NCI-H2029 treated with DMSO at 0.1 percent for 48 hours (cell line): ENCODE measurements at places on chromosomes 11 and 22.
A peak's percentile ranks its signal among the peaks of the same experiment; 100 is the strongest.

DNA sequence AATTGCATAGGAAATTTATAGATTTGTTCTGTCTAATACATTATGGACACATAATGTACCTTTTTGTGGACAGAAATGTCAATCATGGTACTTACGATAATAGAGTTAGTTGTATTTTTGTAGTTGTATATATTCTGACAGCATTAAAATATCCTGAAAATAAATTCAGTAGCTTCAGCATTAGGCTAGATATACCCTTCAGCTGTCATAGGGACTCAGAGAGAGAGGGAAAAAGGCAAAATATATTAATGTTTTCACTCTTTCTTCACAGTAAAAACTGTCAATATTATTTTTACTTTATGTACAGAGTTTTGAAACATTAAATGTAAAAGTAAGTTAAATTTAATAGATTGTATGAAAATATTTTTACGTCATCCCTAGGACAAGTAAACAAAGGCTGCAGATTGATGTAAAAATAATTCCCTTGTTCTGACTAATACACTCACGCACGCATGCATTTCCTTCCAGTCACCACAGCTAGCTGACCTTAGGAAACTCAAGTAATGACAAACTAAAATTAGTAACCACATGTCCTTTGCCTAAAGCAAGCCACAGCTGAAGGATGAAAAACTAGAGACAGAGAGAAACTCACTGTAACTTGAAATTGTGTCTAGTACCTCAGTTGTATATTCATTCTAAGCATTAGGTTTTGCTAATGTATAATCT is 104.7 kb upstream of the CARD18 start:
- no peak for DNase-seq

DNA sequence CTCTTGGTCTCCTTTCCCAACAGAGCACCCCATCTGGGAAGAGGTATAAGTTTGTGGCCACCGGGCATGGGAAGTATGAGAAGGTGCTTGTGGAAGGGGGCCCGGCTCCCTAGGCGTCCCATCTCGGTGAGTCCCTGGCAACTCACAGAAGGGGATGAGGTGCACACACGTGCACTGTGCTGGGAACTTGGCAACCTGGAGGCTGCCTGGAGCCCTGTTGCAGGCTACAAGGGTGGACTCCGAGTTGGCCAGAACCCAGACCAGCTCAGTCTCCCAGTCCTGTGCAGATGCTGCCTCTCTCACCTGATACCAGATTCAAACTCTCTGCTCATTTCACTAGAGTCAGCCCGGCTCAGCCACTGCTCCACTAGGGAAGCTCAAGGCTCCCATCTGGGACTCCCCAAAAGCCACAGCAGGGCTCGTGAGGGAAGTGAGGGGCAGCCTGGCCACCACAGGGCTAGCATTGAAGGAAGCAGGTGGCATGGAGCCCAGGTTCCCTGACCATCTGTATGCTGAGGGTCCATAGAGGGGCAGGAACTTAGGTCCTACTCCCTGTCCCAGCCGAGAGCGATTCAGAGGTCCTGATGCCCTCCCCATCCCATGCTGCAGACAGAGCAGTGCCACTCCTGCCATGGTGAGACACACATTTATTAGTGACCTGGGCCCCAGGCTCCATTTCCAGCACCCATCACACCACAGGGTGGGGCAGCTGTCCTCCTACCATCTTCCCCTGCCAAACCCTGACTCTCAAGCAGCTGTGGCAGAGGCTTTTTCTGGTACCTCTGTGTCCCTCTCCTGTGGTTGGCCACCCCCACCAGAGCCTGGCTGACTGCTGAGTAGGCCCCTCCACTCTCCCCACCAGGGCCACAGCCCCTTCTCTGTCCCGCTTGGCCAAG is 4.0 kb downstream of the PRR33 start:
- no peak for DNase-seq

DNA sequence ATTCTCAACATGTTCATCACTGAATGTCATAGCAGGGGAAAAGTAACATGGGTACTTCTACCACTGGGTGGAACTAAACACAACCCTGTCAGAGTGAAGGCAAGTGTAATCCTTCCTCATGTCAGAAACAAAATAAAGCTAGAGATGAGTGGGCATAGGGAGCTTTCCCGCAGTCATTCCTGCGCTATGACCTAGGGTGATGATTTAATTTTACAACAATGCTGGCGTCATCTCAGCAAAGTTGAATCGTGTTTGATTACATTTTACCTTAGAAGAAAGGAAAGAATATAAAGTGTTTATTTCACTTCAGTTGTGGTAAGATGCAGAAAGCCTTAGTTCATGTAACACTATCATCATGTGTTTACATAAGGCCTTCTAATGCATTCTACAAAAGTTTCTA is 355.6 kb downstream of the METTL15 start:
- no peak for DNase-seq

GRCh38 chr11:80096736-80097135 is 655.9 kb upstream of the TENM4 start:
- DNase-seq, result no peak

GRCh38 chr11:27497284-27497866 is 9.2 kb downstream of the LIN7C start:
- no peak for DNase-seq

GRCh38 chr11:65213322-65214211 is 31.8 kb downstream of the CAPN1 start:
- DNase-seq, result no peak

DNA sequence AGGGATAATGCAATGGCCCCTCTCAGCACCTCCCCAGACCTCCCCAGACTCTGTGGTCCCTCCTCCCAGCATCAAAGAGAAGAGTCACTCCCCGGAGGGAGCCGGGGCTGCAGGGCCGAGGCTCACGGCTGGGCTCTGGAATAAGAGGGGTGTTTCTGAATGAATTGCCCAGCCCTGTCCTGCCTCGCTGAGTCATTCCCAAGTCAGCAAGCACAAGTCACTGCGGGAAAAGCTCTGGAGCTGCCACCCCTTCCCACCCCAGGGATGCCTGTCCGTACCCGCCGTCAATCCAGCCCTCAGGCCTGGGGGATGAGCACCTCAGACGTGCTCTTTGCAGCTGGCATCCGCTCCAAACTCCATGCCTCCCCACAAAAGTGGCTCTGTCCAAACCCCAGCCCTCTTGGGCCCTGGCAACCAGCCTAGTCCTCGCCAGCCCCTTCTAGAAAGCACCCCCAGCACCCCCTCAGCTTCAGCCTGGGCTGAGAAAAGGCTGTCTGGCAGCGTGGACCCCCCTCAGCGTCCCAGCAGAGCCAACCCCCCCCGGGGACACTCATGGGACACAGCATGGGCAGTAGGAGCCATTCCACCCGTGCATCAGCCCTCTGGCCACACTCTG is 22.7 kb downstream of the CELSR1 start:
- no peak for DNase-seq

DNA sequence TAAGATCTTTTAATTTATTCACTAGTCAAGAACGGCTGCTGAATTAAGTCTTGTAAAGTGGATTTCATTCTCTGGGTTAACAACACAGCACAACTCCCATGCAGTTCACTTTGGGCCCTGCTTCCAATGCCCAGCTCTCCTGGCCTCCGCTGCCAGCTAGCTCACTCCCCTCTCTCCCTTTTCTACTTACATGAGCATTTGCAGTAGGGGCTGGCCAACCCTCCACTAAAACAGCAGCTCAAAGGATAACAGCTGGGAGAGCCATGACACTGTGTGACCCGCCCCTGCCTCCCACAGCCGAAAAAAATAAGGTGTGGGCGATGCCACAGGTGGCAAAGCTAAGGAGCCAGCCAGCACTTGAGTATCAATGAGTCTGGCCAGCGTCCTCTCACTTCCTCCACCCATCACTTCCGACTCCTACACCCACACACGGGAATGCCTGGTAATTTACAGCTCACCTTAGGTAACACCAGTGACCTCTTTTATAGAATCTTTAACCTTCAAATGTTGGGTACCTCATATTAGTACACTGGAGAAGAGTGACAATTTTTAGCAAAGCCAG is 56.8 kb downstream of the DGCR2 start:
- DNase-seq, result no peak

GRCh38 chr11:42524534-42525227 is 787.1 kb upstream of the API5 start:
- DNase-seq, result peak; percentile 56

- no peak for DNase-seq
Observed at GRCh38 chr11:45722144-45722543, 56.7 kb upstream of the CHST1 start.

DNA sequence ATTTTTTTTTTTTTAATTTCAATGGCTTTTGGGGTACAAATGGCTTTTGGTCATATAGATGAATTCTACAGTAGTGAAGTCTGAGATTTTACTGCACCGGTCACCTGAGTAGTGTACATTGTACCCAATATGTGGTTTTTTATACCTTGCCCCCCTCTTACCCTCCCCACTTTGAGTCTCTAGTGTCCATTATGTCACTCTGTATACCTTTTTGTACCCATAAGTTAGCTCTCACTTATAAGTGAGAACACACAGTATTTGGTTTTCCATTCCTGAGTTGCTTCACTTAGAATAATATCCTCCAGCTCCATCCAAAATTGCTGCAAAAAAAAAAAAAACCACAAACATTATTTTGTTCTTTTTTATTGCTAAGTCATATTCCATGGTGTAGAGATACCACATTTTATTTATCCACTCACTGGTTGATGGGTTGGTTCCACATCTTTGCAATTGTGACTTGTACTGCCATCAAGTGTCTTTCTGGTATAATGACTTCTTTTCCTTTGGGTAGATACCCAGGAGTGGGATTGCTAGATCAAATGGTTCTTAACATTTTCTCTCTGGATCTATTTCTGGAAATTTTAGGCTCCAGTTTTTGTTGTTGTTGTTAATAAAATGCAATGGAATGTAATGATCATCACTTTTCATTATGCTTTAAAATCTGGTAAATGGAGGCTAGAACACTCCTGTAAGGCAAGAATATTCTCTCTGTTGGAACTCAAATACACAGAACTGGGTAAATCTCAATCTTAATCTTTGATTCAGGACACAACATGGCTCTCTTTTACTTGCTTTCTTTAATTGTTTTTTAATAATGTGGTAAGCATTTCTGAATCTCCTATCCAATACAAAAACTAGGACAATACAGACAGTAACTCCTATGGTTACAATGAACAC is 10.3 kb downstream of the NEAT1 start:
- DNase-seq, result no peak

DNA sequence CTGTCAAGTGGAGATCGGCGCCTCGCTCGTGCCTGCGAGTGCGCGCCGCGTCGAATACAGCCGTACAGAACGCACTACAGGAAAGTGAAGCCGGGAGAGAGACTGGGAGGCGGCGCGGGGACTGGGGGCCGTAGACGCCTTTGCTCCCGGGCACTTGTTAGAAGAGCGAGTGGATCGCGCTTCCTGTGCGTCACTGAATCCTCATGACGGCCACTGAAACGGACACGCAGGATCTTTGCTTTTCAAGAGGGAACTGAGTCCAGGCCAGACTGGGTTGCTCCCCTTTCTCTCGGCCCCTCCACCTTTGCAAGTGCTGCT is 314 bp downstream of the RIC8A start:
- no peak for DNase-seq

- no peak for DNase-seq
Observed at GRCh38 chr22:22810471-22810870, 77.1 kb upstream of the IGLL5 start.

DNA sequence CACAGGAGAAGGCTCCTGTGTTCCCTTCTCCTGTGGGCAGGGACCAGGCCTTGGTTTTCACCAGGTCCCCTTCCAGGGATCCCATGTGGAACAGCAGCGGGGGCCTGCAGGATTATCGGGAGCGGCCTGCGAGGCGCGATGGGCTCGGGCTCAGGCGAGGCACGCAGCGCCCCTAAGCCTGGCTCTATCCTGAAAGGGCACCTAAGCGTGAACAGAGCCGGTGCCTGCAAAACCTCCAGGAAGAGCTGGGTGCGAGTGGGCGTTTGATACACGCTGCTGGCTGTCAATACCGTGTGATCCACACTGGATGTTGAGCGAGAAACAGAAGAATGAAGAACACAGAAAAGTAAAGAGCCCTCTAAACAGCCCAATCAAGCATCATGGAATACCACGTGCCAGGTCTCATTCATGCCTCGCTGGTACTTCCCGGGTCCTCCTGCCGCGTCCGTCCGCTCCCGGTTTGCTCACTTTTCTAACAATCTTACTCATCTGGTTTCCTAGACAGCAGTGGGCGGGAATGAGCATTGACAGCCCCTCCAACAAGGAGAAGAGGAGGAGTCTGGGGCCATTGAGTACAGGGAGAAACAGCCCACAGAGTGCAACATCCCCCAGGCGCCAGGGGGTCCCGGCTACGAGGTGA is 12.5 kb downstream of the OSBPL5 start:
- no peak for DNase-seq

- no peak for DNase-seq
Observed at GRCh38 chr11:43578346-43579170, 102.0 kb upstream of the HSD17B12 start.

GRCh38 chr11:75500742-75501141 is 25.0 kb downstream of the GDPD5 start:
- no peak for DNase-seq

- no peak for DNase-seq
Observed at GRCh38 chr11:61545341-61545740, 35.5 kb downstream of the SYT7 start.

- DNase-seq, result peak; percentile 20
Observed at GRCh38 chr11:518463-519202, 11.6 kb upstream of the RNH1 start.

DNA sequence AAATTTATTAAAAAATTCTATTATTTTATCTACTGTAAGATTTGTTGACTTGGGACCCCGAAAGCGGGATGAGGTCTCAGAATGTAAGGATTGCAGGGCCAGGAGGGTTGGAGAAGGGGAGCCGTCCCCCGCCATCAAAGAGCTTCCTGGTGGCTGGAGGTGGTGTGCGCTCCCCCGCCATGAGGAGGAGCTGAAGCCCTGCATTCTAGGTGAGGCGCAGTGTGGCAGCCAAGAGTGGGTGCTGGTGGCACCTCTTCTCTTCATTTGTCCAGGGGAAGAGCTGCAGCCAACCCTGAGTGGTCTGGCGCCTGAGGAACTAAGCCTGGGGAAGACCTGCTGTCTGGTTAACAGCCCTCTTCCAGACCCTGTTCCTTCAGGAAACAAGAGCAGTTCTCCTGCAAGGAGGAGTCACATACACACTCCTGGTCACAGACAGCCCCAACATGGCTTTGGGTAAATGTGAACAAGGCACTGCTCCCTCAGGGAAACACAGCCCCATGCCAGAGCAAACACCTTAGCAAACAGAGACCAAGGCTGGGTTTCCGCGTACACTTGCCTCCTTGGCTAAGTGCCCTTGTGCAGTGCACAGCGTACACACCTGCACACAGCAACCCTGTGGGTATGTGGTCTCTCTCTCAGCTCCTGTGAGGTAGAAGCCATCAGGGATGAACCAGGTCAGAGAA is 17.3 kb downstream of the RTN4RL2 start:
- peak; percentile 67 for DNase-seq

DNA sequence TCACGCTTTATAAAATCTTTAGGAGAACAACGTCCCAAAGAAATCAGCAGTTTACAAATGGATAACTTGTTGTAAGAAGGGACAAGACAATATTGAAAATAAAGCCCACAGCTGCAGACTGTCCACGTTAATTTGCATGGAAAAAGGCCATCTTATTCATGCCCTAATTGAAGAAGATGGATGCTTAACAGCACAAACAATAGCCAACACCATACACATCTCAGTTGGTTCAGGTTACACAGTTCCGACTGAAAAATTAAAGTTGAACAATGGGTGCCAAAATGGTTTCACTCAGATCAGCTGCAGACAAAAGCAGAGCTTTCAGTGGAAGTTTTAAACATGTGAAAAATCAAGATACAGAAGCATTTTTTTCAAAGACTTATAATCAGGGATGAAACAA is 314.2 kb downstream of the RAB38 start:
- DNase-seq, result no peak

- no peak for DNase-seq
Observed at GRCh38 chr11:74579577-74580270, 12.7 kb upstream of the POLD3 start.
